ENCODE measurements at places on chromosomes 4 and X. TPM values are rescaled to one million over a fixed set of nuclear protein-coding genes. Genes with fewer than 3 reads are reported as not detected.

DNA sequence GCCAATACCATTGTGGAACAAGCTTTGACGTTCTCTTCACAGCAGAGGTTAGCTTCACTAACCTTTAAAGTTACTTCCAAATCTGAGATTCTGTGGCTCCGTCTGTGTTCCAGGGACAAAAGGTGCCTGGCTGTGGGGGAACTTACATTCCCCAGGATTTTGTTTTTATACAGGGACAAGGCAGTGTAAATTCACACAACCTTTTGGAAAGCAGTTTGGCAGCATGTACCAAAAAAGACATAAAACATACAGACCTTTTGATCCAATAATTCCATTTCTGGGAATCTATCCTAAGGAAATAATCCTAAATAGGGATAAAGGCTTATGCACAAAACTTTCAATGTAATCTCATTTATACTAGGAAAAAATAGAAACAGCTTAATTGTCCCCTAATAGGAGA lies 8.9 kb upstream of the C1QTNF7 start:
- DNase-seq = no peak

The CENPE gene
- polyA plus RNA-seq = 3.4 TPM

The USP17L30 gene
- not detected for polyA plus RNA-seq

GRCh38 chr4:2662598-2662997 lies 93.5 kb downstream of the TNIP2 start:
- no peak for DNase-seq

GRCh38 chr4:174616661-174617060 lies 94.4 kb upstream of the HPGD start:
- DNase-seq = no peak

DNA sequence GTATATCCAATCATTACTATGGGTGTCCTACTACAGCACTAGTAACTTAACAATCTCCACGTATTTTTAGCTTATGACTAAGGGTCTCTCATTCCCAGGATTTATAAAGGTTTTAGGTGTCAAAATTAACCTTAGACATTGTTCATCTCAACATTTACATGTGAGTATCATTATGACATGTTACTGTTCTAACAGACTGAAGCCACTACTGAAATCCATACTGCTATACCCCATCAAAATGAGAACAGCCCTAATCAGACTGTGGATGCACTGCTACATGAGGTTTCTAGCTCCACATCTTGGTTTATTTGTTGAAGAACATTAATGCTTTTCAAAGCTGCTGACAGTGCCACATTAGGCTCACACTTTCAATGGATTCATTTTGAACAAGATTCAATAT lies 35.6 kb upstream of the TXK start:
- DNase-seq = no peak

DNA sequence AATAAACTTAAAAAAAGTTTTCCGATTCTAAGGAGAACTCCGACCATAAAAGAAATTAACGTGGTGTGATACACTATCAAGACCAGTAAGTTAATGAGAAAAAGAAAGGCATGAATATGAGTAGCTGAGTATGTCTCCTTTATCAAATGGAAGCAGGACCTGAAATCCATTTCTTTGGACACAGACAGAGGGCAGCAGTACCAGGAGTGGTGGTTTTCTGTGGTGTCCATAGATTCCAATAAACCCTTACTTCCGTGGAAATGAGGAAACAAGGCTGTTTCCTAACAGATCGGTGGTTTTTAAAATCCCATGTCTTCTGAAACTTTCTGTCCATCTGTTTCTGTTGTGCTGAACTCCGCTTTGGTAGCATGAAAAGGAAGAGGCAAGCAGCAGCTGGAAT lies 128.5 kb upstream of the TSPAN5 start:
- DNase-seq = no peak

- DNase-seq = no peak
Observed at GRCh38 chrX:9357518-9358114, 107.2 kb upstream of the TBL1X start.

The RHOXF2 gene
- polyA plus RNA-seq = 0.06 TPM

The MFSD8 gene
- 17.3 TPM for polyA plus RNA-seq

The STEEP1 gene
- polyA plus RNA-seq = 16.4 TPM

The TMPRSS11E gene
- polyA plus RNA-seq = not detected

DNA sequence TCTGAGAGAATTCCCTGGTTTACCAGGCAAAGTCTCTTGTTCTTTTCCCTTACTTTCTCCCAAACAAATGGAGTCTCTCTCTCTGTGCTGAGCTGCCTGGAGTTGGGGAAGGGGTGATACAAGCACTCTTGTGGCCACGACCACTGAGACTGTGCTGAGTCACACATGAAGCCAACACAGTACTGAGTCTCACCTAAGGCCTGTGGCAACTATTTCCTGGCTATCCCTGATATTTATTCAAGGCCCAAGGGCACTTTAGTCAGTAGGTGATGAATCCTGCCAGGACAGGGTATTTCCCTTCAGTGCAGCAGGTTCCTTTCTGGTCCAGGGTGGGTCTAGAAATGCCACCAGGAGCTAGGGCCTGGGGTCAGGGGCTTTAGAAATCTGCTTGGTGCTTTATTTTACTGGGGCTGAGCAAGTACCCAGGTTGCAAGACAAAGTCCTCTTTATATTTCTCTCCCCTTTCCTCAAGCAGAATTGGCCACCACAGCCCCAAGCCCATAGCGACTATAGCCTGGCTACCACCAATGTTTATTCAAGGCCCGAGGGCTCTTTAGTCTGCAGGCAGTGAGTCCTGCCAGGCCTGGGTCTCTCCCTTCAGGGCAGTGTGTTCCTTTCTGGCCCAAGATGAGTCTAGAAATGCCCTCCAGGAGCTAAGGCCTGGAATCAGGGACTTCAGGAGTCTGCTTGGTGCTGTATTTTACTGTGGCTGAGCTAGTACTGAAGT lies 10.5 kb downstream of the ARL13A start:
- no peak for DNase-seq

The FGD1 gene
- polyA plus RNA-seq = 17.2 TPM

The FAM47E gene
- polyA plus RNA-seq = 0.92 TPM

GRCh38 chr4:112119353-112119783 lies 25.9 kb upstream of the FAM241A start:
- no peak for DNase-seq

Measured in hindlimb muscle (tissue), 1 donor.